KG1 (cell line): ENCODE measurements at places on chromosomes 4 and X.
A peak's percentile ranks its signal among the peaks of the same experiment; 100 is the strongest.

DNA sequence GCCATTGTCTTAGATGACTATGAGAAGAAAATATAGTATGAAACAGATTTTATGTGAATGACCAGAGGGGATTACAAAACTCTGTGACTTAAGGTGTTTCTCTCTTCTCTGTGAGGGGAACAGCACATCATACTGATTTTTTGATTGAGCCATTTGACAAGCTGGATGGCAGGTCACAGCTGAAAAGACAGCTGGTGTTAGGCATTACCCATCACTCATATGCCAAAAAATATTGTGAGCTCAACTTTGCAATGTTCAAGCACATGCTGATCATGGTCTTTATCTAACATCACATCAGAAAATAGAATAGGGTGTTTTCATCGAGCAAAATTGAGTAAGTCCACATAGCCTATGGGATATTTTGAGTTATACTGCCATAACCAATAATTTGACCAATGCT is 86.7 kb upstream of the TECRL start:
- DNase-seq, result no peak

DNA sequence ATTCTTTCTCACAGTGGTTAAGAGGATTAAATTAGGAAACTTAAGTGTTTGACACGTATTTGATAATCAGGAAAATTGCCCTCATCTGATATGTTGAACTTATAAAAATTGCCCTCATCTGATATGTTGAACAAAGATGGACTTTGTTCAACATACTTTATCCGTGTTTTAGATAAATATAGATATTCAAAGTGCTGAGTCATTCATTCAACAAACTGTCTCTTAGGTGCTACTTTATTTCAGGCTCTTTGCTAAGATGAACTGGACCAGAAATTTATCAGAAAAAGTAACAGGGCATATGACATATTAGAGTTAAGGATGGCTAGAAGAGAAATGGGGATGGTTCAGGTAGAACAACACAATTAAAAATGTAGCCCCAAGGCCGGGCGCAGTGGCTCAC is 81.7 kb downstream of the IL1RAPL1 start:
- no peak for DNase-seq

- DNase-seq, result no peak
Measured at GRCh38 chr4:149203256-149204001, 612.2 kb downstream of the IQCM start.

GRCh38 chr4:25859429-25860148 is 3.2 kb downstream of the SEL1L3 start:
- peak; percentile 58 for DNase-seq

DNA sequence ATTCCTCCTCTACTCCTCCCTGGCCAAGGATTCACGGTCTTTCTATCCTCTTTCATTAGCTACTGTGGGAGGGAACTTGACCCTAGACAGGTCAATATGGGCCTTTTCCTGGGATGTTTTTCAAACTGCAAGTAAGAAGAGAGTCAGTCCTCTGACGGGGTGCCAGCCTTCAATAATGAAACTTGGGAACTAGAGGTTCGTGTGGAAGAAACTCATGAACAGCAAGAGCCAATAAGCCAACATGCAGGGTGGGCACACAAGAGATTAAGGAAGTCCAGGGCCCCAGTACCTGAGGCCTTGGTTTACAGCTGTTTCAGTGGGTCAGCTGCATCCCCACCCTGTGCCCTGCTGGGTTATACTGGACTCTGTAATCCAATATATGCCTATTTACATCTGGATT is 49.3 kb downstream of the LIMCH1 start:
- no peak for DNase-seq

DNA sequence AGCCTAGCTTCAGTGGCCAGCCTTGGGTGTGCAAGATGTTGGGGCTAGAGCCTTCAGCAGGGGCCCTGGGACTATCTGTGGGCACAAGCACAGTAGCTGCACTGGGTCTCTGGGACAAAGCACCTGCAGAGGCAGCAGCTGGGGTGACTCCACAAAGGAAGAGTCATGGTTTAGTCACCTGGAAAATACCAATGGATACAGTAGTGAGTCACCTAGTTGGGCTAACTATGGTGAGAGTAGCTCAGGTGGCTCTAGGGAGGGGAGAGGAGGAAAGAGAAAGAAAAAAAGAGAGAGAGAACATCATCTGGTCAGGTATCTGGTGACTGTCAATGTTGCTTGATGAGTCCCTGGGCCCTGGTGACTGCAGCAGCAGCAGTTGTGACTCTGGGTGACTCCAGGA is 72.9 kb upstream of the SPIN4 start:
- no peak for DNase-seq

GRCh38 chr4:80171656-80172055 is 25.6 kb upstream of the PRDM8 start:
- DNase-seq, result no peak

DNA sequence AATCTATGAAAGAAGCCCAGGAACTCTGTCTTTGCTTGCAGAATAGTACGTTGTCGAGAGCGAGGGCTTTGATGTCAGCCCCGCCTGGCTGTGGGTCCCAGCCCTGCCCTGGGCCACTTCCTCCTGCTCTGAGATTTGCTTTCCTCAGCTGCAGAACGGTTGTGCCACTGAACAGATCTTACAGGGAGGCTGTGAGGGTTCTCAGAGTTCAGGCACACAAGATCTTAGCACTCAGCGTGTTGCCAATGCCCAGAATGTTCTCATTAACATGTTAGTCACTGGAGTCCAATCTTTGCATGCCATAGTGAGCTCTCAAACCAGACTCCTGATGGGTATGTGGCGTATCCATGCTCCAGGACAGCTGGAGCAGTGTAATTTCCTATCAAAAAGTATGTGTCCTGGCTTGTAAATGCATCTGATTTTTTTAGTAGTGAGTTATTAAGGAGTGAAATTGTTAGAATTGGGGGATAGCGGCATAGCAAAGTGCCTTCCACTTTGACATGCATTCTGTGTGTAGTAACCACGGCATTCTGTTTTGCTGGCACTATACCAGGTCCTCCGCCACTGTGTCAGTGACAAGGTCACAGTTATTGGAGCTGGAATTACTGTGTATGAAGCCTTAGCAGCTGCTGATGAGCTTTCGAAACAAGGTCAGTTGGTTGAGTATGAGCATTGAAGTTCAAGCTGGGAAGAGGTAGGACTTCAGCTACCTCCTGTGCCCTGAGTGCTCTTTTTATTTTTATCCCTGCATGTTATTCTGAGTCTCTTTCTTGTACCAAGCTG is 31.6 kb downstream of the TKTL1 start:
- no peak for DNase-seq

DNA sequence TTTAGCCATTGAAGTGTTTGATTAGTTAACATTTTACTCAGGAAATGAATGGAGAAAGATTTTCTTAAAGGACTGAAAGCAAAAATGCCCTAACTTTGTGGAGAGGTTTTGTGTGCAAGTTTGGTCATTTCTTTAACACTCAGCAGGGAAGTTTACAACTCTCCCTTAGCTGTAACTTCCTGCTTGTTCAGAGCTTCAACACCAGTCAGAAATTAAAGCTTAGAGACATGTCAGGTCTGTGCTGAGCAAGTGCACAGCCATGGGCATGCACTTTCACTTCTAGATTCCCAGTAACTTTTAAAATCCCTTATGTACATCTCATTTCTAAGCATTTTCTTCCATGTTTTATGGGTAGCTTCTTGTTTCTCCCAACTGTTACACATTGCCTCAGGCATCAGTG is 326.0 kb downstream of the ACTRT1 start:
- no peak for DNase-seq

DNA sequence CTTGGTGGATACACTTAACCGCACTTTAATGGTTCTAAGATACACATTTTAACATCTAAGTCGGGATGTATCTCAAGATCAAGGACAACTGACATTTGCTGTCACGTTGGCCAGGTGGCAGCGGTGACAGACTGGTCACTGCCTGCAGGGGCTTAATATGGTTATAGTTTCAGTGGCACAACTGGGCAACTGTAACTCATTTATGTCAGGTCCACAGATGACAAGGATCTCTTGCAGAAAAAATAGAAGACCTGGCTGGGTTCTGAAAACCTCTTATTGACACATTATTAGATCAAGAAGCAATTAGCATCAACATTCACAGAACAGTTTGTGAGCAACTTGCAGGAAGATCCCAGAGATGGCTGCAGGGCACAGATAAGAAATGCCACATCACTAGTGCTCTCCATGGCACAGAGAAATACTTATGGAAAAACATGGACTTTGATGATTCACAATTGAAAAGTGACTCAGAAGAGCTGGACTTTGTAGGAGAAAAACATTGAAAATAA is 99.6 kb upstream of the SORBS2 start:
- no peak for DNase-seq

GRCh38 chrX:120736989-120737388 is 107.1 kb upstream of the C1GALT1C1 start:
- DNase-seq, result no peak

DNA sequence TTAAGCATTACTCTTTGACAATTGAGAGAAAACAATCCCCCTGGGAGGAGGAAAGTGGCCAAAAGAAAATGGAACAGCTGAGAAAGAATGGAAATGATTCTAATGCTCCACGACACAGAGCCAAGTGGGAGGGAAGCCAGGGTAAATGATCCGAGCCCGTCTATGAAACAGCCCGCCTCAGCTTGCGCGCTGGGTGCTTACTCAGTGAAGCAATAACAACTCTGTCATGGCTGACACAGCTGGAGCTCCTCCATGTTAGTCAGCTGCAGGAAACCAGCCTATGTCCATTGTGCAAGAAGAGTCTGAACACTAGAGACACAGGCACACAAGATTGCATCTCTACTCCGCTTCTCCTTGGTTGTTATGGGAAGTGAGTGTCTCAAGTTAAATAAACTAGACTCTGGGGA is 19.3 kb downstream of the NOA1 start:
- no peak for DNase-seq

DNA sequence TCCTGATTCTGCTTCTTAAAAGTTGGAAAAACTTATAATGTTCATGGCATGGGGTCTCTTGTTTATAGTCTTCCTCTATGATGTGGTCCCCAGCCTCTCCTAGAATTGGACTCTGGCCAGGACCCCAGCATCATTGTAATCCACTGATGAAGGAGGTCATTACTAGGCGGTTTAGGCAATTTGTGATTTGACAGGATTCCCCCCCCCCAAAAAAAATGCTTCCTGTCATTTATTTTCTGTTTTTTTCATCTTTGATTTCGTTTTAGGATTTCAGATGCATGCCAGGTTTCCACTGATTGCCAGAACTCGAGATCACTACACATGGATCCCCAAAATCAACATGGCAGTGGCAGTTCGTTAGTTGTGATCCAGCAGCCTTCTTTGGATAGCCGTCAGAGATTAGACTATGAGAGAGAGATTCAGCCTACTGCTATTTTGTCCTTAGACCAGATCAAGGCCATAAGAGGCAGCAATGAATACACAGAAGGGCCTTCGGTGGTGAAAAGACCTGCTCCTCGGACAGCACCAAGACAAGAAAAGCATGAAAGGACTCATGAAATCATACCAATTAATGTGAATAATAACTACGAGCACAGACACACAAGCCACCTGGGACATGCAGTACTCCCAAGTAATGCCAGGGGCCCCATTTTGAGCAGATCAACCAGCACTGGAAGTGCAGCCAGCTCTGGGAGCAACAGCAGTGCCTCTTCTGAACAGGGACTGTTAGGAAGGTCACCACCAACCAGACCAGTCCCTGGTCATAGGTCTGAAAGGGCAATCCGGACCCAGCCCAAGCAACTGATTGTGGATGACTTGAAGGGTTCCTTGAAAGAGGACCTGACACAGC is 4.9 kb downstream of the SPRY1 start:
- DNase-seq, result no peak

- DNase-seq, result no peak
Measured at GRCh38 chr4:25174674-25175073, 14.4 kb upstream of the SEPSECS start.

- no peak for DNase-seq
Measured at GRCh38 chr4:42643685-42644084, 13.2 kb downstream of the ATP8A1 start.

DNA sequence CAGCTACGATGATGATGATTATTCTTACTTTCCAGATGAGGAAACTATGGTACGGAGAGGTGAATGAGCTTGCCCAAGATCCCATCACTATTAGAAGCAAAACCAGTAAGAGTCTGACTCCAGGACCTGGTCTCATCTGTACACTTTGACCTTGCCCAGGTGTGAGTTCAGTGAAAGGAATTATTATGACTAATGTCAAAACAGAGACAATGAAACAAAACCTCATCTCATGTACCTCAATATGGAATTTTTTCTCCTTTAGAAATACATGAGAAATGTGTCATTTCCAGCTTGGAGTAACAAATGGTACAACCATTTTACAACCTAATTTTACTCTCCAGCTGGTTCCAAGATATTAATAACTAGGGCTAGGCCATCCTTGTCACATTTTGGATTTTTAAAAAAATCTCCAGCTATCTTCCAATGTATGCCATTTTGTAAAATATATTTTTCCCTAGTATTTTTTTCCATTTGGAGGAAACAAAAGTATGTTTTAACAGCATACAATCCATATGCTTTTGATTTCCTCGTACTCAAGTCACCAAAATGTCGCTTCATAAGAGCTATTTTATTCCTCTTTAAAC is 213.8 kb downstream of the PTTG2 start:
- DNase-seq, result no peak

DNA sequence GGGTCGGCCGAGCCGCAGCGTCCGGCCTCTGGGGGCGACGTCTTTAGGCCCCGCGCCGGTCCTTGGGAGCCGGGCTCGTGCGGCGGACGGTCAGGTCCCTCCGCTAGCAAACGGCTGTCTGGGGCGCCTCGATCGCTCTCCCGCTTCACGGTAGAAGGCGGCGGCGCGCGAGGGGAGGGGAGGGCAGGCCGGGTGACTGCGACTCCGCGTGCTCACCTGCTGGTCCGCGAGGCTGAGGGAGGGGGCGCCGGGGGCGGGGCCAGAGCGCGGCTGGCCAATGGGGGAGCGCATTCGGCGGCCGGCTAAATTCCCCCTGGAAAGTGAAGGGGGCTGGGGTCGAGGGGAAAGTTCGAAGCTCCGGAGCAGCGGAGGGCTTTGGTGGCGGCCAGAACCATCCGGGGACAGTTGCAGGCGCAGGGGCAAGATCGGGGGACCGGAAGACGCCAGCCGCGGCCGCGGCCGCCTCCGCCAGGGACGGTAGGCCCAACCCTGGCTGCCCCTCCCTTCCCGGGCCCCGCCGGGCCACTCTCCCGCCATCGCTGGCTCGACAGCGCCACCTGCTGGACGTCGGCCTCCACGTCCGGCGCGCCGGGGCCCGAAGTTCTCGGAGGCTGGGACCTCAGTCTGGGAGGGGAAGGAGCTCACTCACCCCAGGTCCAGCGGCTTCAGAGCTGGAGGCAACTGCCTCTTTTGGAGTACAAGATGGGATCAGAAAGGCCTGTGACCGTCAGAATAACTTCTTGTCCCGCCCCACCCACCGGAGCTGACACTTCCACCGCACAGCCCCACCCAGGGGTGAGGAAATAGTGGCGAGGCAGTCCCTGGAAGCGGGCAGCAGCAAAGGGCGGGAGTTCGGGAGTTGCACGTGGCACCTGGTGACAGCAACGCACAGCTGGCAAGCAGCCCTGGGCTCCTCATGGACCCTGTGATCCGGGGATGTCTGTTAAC is 49.9 kb downstream of the ELF4 start:
- DNase-seq, result peak; percentile 20

GRCh38 chr4:33160126-33160525 is 2440.0 kb downstream of the PCDH7 start:
- no peak for DNase-seq

- peak; percentile 1 for DNase-seq
Measured at GRCh38 chrX:15146515-15146914, 123.4 kb downstream of the ASB9 start.
